GM23248 (cell line): ENCODE measurements at places on chromosomes 3 and 15.

DNA sequence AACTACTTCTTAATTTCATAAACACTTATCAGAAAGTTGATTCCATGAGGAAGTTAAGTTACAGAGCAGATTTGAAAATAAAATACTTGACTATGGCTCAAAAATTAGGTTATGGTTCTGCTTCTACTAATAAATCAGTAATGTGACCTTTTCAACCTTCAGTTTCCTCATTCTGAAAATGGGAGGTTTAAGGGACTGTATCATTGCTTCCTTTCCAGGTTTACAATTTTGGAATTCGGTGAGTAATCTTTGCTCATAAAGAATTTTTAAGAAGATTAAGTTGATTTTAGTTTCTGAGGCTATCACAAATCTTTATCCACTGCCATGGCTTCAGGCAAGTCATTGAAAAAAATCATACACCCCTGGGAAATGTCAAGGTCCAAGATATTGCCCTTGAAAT, 1061.2 kb downstream of the DIPK2A start:
- DNase-seq, result no peak

- no peak for DNase-seq
Observed at GRCh38 chr15:88301311-88301710, 44.8 kb upstream of the NTRK3 start.

GRCh38 chr15:95106801-95107200, 875.4 kb downstream of the MCTP2 start:
- DNase-seq, result no peak

DNA sequence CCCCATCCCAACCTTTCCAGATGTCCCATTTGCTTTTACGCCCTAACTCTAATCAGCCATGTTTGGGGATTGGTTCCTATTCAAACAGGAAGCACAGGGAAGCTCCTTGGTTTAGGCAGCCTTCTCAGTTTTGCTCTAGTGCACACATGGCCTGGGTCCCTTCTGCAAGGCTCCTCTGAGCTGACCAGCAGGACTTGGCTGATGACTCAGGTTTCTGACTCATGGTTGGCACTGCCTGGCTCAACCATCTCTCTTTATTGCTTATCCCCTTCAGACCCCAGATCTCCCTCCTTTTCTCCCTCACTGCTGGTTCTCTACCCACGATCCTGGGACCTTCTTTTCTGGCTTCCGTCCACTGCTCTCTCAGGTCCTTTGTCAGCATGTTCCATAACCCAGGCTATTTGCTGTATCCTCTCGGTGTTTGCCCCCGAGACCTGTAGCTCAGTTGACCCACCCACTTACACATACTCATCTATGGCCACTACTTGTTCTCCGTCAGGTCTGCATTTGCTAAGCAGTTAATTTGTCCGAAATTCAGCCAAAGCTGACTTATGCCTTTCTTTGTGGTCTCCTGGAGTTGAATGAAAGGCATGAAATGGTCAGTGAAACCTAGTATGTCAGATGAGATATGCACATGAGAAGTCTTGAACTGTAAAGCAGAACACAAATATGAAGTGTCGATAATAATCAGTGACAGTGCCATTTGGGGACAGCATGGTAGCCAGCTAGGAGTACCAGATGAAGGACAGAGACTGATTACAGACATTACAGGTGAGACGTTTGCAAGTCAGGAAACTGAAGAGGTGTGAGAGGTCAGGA, 323.5 kb upstream of the ROPN1 start:
- peak; percentile 73 for DNase-seq

- DNase-seq, result no peak
Observed at GRCh38 chr3:6640907-6641306, 220.0 kb upstream of the GRM7 start.

- DNase-seq, result no peak
Observed at GRCh38 chr15:91140601-91141000, 40.5 kb downstream of the SV2B start.

DNA sequence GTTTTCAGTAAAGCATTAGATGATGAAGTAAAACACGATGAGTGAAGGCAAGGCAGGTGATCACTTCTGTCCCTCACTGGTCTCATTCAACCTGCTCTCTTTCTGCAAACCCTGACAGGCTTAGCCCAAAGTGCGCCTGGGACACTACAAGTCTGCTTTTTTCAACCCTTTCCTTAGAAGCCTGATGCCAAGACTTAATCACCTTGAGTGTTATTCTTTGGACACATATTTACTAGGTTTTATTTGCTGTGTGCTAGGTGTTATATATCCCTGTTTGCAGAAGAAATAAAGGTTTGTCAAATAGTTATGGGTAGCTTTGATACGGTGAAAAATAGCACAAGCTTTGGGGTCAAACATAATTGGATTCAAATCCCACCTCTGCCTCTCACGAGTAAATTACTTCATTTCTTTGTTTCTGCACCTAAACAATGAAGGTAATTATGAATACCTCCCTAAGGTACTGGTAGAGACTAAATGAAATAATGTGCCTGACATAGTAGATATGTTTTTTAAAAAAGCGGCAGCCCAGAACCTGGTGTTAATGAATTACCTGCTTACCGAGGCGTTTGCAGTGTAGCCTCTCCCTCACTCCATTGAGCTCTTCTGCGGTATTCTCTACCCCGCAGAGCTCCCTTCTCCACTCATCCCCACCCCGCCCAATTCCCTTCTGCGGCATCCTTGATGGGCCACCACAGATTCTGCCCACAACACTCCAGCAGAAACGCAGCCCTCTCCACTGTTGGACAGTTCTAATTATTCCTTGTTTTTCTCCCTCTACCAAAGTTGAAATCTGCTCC, 269.0 kb upstream of the TPM1 start:
- DNase-seq, result no peak

- DNase-seq, result no peak
Observed at GRCh38 chr15:99121207-99121606, 16.3 kb downstream of the SYNM start.

GRCh38 chr3:58629629-58630028, 36.9 kb downstream of the FAM3D start:
- no peak for DNase-seq

- peak; percentile 62 for DNase-seq
Observed at GRCh38 chr3:194485881-194486539, 792 bp downstream of the ATP13A3 start.

DNA sequence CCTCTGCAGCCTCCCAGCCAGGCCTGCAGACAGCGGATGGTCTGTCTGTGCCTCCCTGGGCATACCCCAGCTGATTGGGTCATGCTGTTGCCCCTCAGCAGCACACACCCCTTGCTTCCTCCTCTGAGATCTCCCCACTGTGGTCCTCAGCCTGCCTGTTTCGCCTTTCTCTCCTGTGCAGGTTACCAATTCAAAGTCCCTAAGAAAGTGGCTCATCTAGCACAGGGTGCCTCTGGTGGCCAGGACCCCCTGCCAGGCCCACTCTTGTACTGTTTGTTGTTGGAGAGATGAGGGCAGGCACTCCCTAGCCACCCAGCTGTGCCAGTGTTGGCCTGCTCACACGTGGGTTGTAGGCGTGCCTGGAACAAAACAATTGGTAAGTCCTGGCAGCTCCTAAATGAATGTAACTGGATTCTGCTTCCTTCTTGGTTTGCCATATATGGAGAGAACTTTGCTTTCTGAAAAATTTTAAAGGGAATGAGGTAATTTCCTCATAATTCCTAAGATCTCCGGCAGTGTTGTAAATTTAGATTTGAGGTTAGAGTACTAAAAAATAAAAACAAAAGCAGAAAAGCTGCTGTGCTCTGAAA, 213.2 kb upstream of the IL12A start:
- DNase-seq, result peak; percentile 74

DNA sequence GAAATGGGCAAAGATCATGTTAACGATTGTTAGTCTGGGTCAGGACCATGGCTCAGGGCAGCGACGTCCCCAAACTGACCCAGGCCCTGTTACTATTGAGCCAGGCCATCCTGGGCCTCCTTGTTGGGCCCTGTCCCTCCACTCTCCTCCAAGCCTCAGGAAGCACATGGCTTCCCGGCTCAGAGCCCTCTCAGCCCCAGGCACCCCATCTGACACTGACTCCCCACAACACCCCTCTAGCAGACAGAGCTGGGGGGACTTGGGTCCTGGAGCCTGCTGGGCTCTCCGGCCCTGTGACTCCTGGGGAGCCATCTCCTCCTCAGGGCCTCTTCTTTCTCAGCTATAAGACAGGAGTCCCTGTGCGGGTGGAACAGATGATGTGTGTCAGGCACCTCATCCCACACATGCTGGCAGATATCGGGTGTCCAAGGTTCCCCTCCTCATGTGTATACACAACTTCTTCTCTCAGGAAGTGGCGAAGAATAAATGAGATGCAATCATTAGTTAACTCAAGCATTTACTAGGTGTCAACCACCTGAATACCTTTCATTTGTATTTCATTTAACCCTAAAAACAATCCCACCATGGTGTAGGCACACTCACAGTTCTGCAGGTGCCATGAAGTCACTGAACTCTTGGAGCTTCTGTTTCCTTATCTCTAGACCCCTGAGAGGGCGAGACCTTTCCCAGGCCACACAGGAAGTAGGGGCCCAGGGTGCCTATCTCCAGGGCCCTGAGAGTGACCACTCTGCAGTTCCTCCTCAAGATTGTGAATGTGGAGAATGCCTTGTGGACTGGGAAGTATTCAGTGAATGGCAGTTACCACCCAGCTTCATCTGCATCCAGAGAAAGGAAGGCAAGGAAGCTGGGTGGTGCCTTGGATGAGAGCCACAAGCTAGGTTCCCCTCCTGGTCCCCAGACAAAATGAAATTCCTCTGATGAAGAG, 282.5 kb upstream of the TLE3 start:
- DNase-seq, result no peak

GRCh38 chr3:58041826-58042324, 33.7 kb downstream of the FLNB start:
- DNase-seq, result peak; percentile 63

DNA sequence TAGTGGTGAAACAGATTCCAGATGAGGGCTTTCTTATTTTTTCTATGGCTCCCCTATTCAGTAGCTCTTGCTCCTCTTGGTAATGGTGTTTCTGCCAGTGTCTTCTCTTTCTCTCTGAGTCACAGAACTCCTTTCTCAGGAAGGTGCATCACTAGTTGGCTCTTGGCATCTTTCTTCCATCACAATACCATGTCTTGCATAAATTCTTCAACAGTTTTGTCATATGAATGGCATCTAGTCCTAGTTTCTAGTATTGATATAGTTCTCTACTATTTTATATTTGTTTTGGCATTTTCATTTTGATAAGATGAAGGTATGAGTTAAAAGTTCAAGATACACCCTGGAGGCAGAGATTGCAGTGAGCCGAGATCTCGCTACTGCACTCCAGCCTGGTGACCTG, 51.0 kb downstream of the REC114 start:
- peak; percentile 10 for DNase-seq
